Kidney (tissue), 22 donors: ENCODE measurements at places on chromosomes 4 and X. TPM values are rescaled to one million over a fixed set of nuclear protein-coding genes. Genes with fewer than 3 reads are reported as not detected.

- DNase-seq: no peak
These were observed 40.5 kb downstream of the MAP9 start for GRCh38 chr4:155336242-155336641.

DNA sequence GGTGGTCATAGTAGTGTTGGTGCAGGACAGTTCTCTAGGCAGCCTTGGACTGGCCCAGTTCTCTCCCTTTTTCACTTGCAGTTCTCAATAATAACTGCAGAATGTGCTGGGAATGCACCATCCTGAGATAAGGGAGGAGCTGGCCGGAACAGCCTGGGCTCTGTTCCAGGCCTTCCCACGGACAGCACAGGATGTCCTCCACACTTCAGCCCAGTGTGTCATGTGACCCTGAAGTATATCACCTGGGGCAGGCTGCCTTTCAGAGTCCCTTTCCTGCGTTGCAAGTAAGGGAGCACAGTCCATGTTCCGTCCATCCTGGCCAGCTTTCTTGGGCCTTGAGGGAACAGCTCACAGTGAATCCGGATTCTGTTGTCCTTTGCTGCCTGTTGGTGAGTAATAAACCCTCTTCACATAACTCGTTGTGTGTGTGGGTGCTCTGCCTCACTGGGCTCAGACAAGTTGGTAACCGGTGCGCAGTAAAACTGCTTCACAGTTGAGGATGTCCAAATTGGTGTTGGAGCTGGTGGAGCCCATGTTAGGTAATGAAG is 32.3 kb upstream of the BBS12 start:
- no peak for DNase-seq

- no peak for DNase-seq
These were observed 215.1 kb downstream of the RELL1 start for GRCh38 chr4:37471093-37471492.

DNA sequence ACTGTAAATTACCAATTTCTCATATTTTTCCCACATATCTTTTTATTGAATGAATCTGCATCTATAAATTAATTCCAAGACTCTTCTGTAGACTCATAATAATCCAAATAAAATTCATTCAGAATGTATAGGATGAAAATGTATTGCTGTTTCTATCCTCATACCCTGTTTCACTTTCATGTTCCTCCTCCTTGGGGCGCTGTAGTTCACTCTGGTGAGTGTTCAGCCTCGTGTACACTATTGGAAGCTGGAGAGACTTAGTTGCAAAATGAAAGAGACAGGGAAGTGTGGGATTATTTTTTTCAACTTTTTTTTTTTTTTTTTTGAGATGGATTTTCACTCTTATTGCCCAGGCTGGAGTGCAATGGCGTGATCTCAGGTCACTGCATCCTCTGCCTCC is 296.1 kb downstream of the TLL1 start:
- no peak for DNase-seq

The TMPRSS11F gene
- polyA plus RNA-seq: not detected

The TMEM255A gene
- polyA plus RNA-seq: 2.8 TPM
